Thoracic aorta (tissue), 2 donors: ENCODE measurements at places on chromosomes 1 and 21. TPM values are rescaled to one million over a fixed set of nuclear protein-coding genes. Genes with fewer than 3 reads are reported as not detected.

- no peak for DNase-seq
Measured at GRCh38 chr1:231584921-231585320, 41.7 kb upstream of the DISC1 start.

DNA sequence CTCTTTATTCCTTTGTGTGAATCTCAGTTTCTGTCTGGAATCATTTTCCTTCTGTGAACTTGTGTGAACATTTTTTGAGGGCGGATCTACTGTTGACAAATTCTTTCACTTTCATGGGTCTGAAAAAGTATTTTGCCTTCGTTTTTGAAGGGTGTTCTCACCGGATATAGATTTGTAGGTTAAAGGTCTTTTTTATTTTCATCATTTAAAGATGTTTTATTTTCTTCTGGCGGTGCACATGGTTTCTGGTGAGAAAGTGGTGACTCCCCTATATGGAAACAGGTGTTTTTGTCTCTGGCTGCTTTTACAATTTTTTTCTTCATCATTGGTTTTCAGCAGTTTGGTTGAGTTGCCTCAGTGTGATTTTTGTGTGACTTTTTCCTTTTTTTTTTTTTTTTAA, 94.9 kb downstream of the DYRK1A start:
- DNase-seq = no peak

FCRL1 gene
- total RNA-seq = not detected

- no peak for DNase-seq
Measured at GRCh38 chr1:18007391-18008041, 100.1 kb upstream of the IGSF21 start.

IGFN1 gene
- total RNA-seq = not detected

DNA sequence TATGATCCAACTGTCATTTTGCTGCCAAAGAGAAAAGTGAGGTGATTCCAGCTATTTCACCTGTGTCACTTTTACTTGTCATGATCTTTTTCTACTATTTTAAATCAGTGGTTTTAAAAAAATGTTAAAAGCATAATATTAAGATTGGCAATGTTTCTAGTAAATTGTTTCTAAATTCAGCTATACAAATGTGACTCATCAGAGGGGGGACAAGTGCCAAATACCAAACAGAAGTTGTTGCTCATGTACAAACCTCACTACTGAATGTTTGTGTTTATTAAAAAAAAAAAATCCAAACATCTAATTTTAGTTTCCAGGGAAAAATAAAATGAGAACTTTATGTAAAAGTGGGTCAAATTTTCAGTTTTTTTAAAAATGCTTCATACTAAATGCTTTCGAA, 346.2 kb upstream of the SNX7 start:
- DNase-seq = peak; percentile 17

- DNase-seq = no peak
Measured at GRCh38 chr21:33657124-33657820, 15.0 kb downstream of the ITSN1 start.

ZNF593OS gene
- total RNA-seq = not detected

GRCh38 chr1:228353601-228354371, 52.8 kb downstream of the TRIM11 start:
- DNase-seq = no peak

DNA sequence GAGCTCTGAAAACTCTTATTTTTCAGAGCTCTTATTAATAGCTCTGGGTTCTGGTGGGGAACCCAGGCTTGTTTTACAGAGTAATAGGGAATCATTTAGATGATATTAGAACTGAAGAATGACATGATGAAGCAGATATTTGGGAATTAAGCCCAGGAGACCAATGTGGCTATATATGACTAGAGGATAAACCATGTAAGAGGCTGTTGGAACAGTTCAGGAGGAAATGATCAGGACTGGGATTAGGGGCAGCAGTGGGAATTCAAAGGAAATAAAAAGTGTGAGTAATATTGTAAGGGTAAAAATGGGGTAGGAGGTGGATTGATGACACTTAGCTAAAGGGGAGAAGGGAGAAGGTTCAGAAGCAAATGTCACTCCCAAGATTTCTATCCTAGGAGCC, 58.6 kb downstream of the GIPC2 start:
- DNase-seq = no peak

DNA sequence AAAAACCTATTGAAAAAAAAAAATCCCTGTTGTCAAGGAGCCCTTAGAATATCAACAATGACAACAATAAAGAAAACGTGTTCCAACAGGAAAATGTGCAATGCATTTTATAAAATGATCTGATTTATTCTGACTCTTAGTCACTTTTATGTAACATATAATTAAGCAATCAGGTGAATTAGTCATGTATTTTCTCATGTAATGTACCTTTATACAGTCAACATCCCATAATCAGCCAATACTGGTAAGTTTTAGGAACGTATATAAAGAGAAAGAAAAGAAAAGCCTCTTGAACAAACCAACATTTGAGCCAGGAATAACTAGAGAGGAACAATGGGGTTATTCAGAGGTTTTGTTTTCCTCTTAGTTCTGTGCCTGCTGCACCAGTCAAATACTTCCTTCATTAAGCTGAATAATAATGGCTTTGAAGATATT, at the start of gene CLCA4:
TSS of gene CLCA4 (plus strand) at position 292 of the 435 bp plus-strand sequence. CDS start at position 334, 42 bp downstream.
- DNase-seq = no peak
